ENCODE measurements at places on chromosomes 7 and 10.
A peak's percentile ranks its signal among the peaks of the same experiment; 100 is the strongest.

- no peak for DNase-seq
These were observed 31.7 kb downstream of the CHST12 start for GRCh38 chr7:2435146-2435545.

- peak; percentile 58 for DNase-seq
These were observed 4.8 kb upstream of the CHN2 start for GRCh38 chr7:29189743-29190201.

DNA sequence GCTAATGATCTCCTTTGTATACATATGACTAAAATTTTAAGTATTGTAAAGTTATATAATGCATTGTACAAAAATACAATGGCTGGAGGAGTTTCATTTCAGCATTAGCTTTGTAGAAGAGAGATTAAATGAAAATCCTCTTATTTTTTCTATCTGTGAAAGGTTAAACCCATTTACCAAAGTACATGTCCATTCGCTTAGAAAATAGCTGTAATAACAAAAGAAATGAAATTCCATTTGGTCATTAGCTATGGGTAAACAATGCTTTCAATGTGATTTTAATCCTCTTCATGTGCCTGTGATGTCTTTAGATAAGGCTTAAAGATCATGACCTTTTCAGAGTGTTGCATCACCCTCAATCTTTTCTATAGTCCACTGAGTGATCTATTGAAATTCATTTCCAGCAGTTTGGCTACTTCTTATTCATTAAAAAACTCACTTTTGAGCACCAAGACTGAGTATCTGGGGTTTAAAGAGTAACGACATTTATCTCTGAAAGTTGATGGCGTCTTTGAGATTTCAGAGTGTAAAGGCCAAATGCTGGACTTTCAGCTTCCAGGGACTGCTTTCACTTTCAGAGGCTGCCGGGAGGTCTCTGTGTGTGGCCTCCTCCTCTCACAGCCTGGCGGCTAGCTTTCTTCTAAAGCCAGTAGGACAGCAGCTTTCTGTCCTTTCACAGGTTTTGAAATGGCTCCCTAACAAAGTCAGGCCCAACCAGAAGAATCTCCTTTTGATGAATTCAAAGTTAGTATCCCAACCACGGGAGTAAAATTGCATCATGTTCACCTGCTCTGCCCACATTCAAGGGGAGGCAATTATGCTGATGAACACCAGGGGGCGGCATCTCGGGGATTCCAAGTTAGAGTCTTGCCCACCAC, 701.4 kb upstream of the COBL start:
- no peak for DNase-seq

- DNase-seq, result no peak
These were observed 735.0 kb upstream of the POT1 start for GRCh38 chr7:125664625-125665024.

GRCh38 chr7:73448609-73449008, 15.0 kb downstream of the FZD9 start:
- DNase-seq, result no peak

DNA sequence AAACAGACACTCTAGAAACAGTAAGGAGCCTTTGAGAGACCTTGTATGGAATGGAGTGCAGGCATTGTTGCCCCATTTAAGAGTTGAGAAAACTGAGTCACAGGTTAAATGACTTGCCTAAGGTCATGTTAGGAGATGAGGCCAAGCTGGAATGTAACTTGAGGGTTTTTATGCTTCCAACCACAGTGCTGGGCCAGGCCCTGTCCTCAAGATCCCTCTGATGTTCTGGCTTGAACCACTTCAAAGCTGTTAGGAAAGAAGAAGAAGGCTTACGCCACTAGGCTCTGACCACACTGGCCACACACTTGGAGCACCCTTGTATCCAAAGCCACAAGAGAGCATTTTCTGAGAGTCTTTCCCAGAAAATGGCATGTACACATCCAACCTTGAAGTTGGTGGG, 42.7 kb downstream of the PLAU start:
- no peak for DNase-seq

All from CD4-positive, alpha-beta T cell treated with Interleukin-6 for 4 hours (primary cell).